ENCODE measurements at places on chromosomes 3 and 15.

GRCh38 chr3:110750201-110750600, 321.4 kb upstream of the NECTIN3 start:
- no peak for DNase-seq

DNA sequence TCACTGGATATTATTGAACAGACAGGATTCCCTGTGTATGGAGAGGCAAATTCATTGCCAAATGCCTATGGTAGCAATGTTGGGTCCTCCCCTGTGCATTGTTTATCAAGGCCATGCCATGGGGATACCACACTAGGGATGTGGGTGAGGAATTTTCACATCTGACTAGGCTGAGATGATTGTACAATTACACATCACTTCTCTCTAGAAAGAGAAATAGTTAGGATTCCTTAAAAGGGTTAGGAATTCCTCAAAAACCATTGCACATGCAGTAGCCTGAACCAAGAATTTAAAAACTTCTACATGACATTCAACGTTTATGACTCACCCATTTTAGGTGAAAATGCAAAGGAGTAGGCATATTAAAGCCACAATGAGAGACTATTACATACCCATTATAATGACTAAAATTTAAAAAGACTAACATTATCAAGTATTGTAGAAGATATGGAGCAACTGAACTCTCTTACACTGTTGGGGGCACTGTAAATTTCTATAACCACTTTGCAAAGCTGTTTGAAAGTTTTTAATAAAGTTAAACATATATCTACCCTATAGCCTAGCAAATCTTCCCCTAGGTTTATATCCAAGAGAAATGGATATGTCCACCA, 175.9 kb downstream of the THRB start:
- peak; percentile 97 for DNase-seq

- DNase-seq: peak; percentile 35
These were observed 5.1 kb downstream of the ANP32A start for GRCh38 chr15:68815598-68815997.

- DNase-seq: no peak
These were observed 77.6 kb upstream of the CCDC80 start for GRCh38 chr3:112718516-112718915.

GRCh38 chr15:68484696-68485400, 52.9 kb upstream of the ITGA11 start:
- no peak for DNase-seq

DNA sequence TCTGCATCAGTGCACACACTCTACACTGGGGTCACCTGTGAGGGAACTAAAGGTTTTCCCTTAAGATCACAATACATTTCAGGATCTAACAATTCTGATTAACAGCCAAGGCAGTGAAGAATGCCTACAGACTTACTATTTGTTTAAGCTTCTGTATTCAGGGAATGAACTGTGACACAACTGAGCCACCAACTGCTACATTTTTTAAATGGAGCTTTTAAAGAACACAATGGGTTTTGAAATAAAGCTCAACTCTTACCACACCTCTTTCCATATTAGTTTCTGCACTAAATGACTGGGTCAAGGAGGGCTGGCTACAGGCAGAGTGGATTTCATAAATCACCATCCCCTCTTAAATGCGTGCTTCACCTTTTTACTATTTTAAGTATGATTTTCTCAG, 100.2 kb downstream of the TMCC1 start:
- DNase-seq: peak; percentile 13

DNA sequence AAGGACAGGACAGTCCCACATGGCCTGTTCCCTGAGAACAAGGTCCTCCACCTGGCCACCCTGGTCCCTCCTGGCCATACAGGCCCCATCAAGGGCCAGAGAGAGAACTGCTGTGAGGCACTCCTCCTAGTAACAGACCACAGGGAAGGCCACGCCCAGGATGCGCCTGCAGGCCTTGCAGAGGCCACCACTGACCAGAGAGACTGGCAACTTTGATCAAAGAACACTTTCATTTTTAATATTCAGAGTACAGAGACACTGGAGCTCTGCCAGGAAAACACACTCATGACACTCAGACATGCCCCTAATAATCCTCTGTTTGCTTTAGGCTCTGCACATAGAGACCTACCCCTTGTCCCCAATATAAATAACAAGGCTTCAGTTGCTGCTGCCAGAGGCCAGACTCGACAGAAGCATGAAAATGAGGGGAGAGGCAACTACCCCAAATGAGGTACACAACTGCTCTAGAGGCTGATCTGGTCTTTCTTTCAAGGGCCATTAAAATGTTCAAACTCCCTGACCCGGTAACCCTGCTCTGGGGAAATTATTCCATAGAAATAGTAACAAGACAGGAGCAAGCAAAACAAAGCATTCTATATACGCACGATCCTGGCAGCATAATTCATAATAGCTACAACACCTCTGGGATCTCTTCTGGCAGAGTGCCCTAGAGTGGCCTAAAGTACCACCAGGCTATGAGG, 44.8 kb downstream of the CCDC12 start:
- peak; percentile 56 for DNase-seq

GRCh38 chr3:122680475-122681283, at the start of gene PARP14:
Gene PARP14 (plus strand): TSS chr3:122680839. CDS start chr3:122680884, 45 bp downstream.
- peak; percentile 81 for DNase-seq

DNA sequence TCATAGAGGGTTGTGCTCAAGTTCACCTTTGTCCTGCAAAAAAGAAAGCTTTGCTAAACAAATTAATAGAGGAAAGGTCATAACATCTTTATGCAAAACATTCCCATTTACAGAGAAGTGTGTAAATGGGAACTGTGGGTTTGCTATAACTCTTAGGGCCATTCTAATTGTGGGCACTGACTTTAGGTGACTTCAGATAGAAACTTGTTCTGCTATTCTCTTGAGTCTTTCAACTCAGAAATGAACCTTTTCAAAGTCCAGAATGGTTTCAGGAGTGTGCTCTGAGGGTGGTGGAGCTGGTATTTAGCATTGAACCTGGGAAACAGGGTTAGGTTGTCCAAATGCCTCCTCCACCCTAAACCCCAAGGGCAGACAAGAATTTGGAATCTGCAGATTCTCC, 34.0 kb downstream of the SPTSSB start:
- no peak for DNase-seq

- DNase-seq: no peak
These were observed 84.5 kb downstream of the ASB7 start for GRCh38 chr15:100686725-100687473.

DNA sequence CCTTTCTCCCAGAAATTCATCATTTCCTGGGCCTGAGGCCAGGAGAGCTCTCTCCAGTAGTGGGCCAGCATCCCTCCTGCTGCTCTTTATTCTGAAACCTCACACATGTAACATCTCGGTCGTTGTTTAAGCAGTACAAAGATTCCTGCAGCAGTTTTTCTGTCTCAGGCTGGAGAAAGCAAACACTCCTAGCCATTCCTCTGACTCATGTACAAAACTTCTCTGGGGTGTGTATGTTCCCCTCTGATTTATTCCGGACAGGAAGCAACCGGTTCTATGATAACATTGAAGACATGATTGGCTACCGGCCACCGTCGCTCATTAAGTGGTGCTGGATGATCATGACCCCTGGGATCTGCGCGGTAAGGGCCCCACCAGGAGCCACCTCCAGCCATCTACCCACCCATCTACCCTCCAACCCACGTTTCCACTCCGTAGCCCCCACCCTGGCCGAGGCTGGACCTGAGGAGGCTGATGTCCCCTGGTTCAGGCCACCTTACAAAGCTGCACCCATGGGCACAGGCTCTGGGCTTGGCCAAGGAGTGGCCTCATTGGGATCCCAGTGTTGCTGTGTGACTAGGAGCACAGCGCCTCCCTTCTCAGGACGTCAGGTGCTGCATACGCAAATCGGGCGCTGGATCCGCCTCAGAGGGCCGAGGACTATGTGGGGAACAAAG, 58.6 kb upstream of the SLC6A1 start:
- DNase-seq: no peak

DNA sequence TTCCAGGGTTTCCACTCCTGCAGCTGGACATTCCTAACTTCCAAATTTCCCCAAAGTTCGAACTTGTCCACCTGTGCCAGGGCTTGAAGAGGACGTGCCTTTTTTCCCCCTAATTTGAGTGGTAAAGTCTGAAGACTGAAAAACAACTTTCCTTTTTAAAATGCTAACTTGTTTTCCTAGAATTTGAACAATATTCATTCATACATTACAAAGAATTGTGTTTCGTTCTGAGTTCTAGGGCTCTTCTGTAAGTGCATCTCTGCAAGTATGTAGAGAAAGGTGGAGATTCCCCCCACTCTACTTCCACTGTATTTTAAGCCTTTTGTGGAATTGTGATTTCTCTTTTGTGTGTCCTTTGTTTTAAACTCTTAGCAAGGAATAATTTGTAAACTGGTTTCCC, 9.4 kb downstream of the DPH3 start:
- no peak for DNase-seq

- DNase-seq: peak; percentile 33
These were observed 8.8 kb downstream of the CCDC71 start for GRCh38 chr3:49157289-49157688.

- DNase-seq: peak; percentile 87
These were observed 28.4 kb downstream of the SMAD6 start for GRCh38 chr15:66730168-66731021.

GRCh38 chr3:8565376-8565775, 63.8 kb downstream of the LMCD1 start:
- DNase-seq: no peak

GRCh38 chr15:41544650-41545015, 576 bp upstream of the RPAP1 start:
- no peak for DNase-seq

GRCh38 chr3:59306436-59306835, 256.6 kb upstream of the CFAP20DC start:
- DNase-seq: no peak

GRCh38 chr3:4644951-4645350, 151.8 kb downstream of the ITPR1 start:
- no peak for DNase-seq

- DNase-seq: no peak
These were observed 679 bp upstream of the MYD88 start for GRCh38 chr3:38137615-38138348.

DNA sequence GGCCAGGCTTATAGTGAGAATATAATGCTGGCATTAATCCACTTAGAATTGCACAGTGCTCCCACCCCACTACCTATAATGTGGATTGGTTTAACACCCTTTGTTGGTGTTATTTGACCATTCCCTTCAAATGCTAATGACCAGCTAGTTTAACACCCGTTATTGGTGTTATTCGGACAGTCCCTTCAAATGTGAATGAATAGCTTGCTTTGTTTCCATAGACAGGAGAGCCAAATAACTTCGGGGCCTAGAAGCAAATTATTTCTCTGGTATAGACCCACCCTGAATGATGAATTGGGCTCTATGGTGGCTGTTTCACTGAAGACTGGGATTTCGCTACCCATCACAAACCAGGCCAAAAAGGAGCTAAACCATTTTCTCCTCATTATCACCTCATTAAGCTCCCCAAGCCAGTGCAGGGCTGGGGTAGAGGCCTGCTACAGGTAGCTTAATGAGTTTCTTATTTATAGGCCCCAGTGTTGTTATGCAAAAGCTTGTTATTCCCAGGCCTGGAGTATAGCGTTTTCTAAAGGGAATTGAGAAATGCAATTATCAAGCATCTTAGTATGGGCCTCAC, 494.1 kb upstream of the DPH6 start:
- no peak for DNase-seq

DNA sequence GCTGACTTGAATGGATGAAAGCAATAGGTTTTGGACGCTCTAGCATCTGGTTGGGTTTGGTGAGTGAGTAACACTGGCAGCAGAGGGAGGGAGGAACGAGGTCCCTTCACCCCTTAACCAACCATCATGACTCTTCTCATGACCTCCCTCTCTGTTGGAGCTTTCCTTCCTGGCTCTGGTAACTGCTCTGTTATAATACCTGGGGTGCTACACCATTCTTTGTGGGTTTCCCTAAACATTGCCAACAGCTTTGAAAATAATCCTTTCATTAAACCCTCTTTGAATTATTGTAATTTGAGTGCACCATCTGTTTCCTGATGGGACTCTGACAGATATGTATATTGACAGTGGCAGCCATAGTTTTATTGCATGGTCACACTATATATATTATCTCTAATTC, 146.2 kb upstream of the PTPRG start:
- DNase-seq: no peak

GRCh38 chr3:194162070-194162678, 26.2 kb downstream of the HES1 start:
- DNase-seq: no peak

DNA sequence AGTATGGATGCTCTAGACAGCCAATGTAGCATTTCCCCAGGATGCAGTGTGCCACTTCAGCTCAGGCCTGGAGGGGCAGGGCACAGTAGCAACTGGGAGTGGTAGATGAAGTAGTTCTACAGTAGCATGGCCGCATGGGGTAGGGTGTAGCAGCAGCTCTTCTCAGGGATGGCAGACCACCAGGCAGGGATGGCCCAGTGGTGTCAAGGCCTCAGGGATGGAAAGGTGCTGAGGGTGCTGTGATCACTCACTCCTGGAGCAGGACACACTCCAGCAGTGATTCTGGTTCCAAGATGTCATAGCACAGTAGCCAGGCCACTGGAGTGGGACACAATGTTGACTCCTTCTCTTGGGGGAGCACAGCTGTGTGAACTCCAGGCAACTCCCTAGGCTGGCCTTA, 210.9 kb upstream of the LYSMD4 start:
- no peak for DNase-seq

DNA sequence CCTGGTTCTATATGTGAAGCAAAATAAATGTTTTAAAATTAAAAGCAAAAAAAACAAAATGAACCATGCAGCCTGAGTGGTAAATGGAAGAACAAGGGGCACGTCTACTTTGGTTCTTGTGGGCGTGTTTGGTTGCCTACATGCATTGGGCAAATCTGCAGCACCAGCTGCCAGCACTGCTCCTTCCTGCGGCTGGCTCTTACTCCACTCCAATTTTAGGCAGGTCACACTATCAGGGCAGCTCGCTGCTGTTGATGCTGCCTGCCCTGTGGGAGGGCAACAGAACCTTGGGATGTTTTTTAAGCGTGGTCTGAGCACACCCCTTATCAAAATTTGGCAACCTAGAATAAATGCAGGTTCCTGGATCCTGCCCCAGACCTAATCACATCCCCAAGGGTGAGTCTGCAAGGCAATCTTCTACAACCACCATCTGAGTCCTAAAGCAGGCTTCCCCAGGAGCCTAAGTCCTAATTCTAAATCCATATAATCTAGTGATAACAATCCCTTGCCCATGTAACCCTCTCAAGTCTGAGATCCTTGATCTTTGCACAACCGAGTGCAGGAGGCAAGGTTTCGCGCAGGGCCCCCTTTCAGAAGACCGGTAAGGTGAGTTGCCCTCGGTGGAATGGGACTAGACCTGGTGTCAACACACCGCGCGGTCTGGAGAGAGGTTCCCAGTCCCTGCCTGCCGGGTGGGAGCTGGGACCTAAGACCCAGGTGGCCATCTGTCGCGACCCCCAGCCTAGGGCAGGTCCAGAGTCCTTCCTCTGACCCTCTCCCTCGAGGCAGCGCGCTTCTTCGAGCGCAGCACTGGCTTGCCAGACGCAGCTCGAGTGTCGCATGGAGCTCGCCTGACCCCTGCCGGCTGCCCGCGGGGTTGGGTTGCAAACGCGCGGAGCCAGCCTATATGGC, 15.9 kb downstream of the IVD start:
- peak; percentile 70 for DNase-seq

- DNase-seq: no peak
These were observed 19.9 kb upstream of the SLC12A8 start for GRCh38 chr3:125232401-125232800.

GRCh38 chr3:23644099-23644498, 161.7 kb upstream of the UBE2E1 start:
- DNase-seq: no peak

- DNase-seq: no peak
These were observed 554.5 kb downstream of the ZIC1 start for GRCh38 chr3:147963711-147964110.
